Suprapubic skin (tissue), 4 donors: ENCODE measurements at places on chromosomes 2 and 18. TPM values are rescaled to one million over a fixed set of nuclear protein-coding genes. Genes with fewer than 3 reads are reported as not detected.
A peak's percentile ranks its signal among the peaks of the same experiment; 100 is the strongest.

DNA sequence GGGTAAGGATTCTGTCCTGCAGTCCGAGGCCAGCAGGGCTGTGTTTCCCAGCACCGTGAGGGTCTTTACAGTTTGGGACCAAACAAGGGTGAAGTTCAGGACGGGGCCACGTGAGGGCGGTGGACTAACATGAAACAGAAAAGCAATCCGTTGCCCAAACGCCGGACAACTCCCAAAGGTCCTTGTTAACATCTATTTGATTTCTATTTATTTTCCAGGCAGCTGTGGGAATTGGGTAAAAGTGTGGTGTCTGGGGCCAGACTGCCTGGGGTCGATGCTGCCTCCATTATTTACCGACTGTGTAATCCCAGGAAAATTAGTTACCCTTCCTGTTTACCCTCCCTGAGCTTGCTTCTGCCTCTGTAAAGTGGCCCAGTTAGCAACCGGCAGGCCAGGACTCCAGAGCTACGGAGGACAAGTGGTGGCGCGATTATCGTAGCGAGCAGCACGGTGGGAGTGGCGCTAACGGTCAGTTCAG lies 66.3 kb upstream of the TCF7L1 start:
- peak; percentile 86 for DNase-seq
- H3K27me3 ChIP-seq: no peaks in the 10 kb centered on the region
- H3K4me1 ChIP-seq: peaks cover 14% of the 10 kb centered on the region

DNA sequence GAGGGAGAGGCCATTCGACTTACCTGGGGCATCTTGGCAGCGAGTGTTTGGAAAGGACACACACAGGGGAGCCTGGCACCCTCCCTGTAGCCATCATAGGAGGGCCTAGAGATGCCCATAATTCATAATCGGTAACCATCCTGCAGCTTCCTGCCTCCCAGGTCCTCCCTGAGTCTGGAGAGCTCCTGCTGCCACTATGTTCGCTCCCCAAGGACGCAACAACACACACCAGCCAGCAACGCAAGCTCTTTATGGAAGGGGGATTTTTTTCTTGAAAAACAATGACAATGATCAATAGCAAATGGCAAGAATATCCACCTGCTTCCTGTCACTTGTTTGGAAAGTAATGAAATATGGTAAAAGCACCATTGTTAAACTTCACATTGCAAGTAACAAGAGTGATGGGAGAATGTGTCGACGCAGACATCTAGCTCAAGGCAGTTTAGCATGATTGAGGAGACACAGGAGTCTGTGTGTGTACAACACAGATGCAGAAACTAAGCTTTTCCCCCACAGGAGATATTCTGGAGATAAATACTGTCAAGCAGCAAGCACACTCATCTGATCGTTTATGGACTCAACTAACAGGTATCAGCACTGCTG lies 24.9 kb upstream of the CREG2 start:
- no peaks in the 10 kb centered on the region for H3K4me1 ChIP-seq
- DNase-seq: no peak
- H3K27me3 ChIP-seq: no peaks in the 10 kb centered on the region
- no peaks in the 10 kb centered on the region for H3K36me3 ChIP-seq
- H3K4me3 ChIP-seq: no peak overlapping the region

GRCh38 chr2:121961761-121962160 lies 206.3 kb downstream of the TSN start:
- no peak overlapping the region for H3K4me3 ChIP-seq
- no peak overlapping the region for H3K27ac ChIP-seq
- H3K36me3 ChIP-seq: no peaks in the 10 kb centered on the region

GRCh38 chr18:44672506-44672905 lies 8.2 kb upstream of the SETBP1 start:
- peaks cover 6% of the 10 kb centered on the region for H3K4me1 ChIP-seq
- H3K4me3 ChIP-seq: no peak overlapping the region
- DNase-seq: no peak
- H3K27me3 ChIP-seq: no peaks in the 10 kb centered on the region
- no peaks in the 10 kb centered on the region for H3K36me3 ChIP-seq

DNA sequence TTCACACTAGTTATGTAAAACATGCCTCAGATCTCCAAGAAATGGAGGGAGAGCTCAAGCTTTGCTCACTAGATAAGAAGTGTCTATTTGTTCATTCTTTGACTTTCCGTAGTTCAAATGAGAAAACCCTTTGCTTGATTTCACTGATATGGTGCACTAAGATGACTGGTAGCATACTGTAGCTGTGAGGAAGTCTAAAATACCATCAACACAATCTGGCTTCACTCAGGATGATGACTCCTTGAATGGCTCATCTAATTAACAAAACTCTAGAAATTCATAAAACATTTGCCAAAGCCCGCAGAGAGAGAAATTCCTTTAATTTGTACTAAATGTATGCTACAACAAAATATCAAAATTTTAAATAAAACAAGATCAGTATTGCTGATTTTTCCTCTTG lies 152.8 kb upstream of the STK17B start:
- no peaks in the 10 kb centered on the region for H3K4me1 ChIP-seq
- H3K4me3 ChIP-seq: no peak overlapping the region
- H3K27ac ChIP-seq: no peak overlapping the region
- H3K36me3 ChIP-seq: no peaks in the 10 kb centered on the region
- DNase-seq: no peak

DNA sequence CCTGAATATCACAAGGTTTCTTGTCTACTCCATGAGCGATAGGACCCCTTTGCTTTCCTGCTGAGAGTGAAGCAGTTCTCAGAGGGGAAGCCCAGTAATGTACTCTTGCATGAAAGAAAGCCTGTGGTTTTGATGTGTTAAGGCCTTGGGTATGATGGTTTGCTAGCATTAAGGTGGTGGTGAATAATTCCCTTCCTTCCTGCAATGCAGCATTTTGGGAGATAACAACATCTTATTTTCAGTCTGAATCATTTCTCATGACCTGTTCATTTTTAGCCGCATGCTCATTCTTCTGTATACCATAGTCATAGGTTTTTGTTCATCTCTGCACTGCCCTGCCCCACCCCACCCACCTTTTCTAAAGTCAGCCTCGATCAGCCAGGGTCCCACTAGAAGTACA lies 66.2 kb downstream of the HNMT start:
- no peak for DNase-seq
- no peak overlapping the region for H3K4me3 ChIP-seq
- H3K4me1 ChIP-seq: no peaks in the 10 kb centered on the region
- no peak overlapping the region for H3K27ac ChIP-seq
- no peaks in the 10 kb centered on the region for H3K27me3 ChIP-seq

DNA sequence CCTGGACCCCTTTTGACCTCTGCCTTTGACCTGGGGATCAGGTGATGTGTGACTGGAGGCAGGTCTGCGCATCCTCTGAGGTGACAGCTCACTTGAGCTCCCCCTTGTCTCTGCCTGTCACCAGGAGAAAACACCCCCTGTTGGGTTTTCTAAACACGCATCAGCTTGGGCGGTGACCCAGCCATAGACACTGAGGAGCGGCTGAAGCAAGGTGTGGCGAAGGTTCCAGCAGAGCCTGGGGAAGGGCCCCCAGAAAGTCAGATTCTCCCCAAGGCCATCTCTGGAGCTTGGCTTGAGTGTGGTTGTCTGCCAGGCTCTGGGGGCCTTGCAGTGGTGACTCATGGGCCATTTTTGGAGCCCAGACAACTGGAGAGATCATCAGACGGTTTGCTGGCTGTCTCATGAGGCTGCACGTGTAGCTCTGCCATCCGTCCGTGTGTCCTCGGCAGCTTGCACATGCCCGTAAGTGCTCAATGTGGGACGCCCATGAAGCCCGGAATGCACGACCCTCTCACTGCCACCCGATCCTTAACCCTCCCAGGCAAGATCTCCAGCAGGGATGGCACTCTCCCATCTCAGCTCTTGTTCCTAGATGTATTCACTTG lies 29.4 kb downstream of the SIX3 start:
- H3K27me3 ChIP-seq: peaks cover 17% of the 10 kb centered on the region
- DNase-seq: peak; percentile 55
- no peak overlapping the region for H3K4me3 ChIP-seq
- no peaks in the 10 kb centered on the region for H3K36me3 ChIP-seq

DNA sequence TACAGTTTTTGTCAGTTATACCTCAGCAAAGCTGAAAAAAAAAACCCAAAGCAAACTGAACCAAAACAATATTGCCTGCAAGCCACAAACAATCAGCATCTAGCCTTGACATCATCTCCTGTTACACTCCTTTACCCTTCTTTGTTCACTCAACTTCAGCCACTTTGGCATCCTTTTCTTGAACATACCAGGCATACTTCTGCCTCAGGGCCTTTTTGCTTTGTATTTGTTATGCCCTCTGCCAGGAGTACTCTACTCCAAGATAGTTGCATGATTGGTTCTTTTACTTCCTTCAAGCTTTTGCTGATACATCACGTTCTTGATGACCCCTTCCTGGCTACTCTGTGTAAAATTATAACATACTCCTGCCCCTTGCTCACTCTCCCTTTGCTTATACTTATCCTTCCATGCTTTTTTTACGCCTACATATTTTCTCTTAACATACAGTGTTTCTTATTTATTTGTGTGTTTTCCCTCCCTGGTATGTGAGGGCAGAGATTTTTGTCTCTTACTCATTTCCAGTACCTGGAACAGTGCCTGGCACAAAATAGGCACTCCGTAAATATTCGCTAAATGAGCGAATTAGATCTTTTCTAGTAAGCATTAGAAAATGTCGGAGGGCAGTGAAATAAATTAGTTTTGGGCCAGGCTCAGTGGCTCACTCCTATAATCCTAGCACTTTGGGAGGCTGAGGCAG lies 12.7 kb downstream of the ABI2 start:
- no peak for DNase-seq
- no peak overlapping the region for H3K4me3 ChIP-seq
- H3K36me3 ChIP-seq: no peaks in the 10 kb centered on the region
- no peak overlapping the region for H3K27ac ChIP-seq

GRCh38 chr2:941871-942270 lies 8.8 kb upstream of the SNTG2 start:
- H3K27me3 ChIP-seq: no peaks in the 10 kb centered on the region
- no peak overlapping the region for H3K27ac ChIP-seq

DNA sequence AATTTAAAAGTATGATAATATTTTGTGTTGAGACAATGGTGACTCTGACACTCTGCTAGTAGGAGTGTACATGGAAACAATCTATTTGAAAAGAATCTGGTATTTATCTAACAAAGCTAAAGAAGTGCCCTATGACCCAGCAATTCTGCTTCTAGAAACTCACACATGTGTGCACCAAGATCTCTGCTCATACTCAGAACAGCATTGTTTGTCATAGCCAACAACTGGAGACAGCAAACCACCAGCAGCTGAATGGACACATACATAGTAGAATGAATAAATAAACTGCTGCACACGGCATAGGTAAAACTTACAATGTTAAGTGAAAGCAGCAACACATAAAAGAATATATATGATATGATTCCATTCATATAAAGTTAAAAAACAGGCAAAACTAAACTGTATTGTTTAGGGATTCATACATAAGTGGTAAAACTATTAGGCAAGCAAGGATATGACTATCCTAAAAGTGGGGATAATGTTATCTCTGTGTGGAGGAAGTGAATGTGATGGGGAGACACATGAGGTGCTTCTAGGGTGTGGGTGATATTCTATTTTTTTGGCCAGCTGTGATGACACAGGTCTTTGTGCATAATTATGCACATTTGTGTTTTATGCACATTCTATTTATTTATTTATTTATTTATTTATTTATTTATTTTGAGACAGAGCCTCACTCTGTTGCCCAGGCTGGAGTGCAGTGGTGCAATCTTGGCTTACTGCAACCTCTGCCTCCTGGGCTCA lies 71.1 kb downstream of the RFTN2 start:
- H3K4me3 ChIP-seq: no peak overlapping the region
- no peaks in the 10 kb centered on the region for H3K36me3 ChIP-seq
- H3K27ac ChIP-seq: no peak overlapping the region
- H3K27me3 ChIP-seq: no peaks in the 10 kb centered on the region

DNA sequence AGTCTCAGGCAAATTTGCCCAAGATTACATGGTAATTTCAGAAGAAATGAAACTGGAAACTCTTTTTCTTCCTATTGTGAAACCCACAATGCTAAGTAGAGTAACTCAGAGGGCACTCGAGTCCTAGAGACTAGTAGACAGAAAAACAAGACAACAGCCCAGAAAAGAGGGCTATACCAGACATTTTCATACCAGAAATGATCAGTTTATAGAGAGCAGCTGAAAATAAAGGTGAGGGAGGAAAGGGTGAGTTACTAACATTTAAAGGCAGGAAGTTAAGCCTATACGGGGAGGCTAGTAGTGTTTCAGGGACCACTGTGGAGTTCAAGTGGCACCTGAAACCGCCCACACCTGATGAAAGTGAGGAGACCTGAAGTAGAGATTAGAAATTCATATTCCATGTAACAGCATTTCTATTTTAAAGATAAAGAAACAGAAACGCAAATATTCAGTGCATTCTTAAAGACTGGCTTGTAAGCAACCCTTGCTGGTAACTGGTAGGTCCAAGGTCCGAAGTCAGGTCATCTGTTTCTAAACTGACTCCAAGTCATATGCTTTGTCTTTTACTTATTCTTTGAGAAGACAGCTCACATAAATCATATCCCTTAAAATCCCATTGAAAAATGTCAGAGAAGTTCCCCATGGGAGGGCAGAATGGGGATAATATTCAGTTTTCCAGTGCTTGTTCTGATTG lies 145.1 kb upstream of the ITGB6 start:
- H3K36me3 ChIP-seq: no peaks in the 10 kb centered on the region
- H3K27ac ChIP-seq: no peak overlapping the region
- no peak overlapping the region for H3K4me3 ChIP-seq
- no peaks in the 10 kb centered on the region for H3K27me3 ChIP-seq
- no peak for DNase-seq

DNA sequence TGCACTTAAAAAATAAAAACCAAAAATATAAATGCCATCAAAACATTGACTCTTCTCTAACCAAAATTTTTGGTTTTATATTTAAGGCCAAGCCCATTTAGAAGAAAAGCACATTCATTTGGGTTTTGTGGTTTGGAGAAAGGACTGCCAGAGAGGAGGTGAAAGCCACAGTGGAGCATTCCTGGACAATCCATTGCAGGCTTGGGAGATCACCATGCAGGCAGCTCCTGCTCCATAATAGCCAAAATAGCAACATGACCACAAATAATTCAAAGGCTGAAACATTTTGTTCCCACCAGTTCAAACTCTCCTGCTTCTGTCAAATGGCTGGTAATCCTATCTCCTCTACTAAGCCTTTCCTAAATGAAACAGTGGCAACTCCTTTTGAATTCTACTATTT lies 73.5 kb downstream of the GALNT3 start:
- no peak overlapping the region for H3K4me3 ChIP-seq
- DNase-seq: no peak
- no peaks in the 10 kb centered on the region for H3K27me3 ChIP-seq
- no peak overlapping the region for H3K27ac ChIP-seq

- peaks cover 22% of the 10 kb centered on the region for H3K4me1 ChIP-seq
- H3K36me3 ChIP-seq: no peaks in the 10 kb centered on the region
- H3K4me3 ChIP-seq: no peak overlapping the region
- H3K27ac ChIP-seq: no peak overlapping the region
- DNase-seq: no peak
Measured at GRCh38 chr2:174053355-174054151, 88.4 kb upstream of the SP3 start.

Gene HOXD4
- total RNA-seq: 3.1 TPM

Gene CABYR
- 1.2 TPM for total RNA-seq

Gene COL6A3
- 79.2 TPM for total RNA-seq

Gene SULT1C2
- not detected for total RNA-seq

Gene POLR1B
- total RNA-seq: 27.9 TPM

Gene SLC23A3
- 3.1 TPM for total RNA-seq

Gene CPLX4
- total RNA-seq: not detected

Gene ZNF804A
- total RNA-seq: 1.0 TPM

Gene SCN3A
- 0.17 TPM for total RNA-seq
